GM04504 (cell line): ENCODE measurements at places on chromosomes 7 and 10.

DNA sequence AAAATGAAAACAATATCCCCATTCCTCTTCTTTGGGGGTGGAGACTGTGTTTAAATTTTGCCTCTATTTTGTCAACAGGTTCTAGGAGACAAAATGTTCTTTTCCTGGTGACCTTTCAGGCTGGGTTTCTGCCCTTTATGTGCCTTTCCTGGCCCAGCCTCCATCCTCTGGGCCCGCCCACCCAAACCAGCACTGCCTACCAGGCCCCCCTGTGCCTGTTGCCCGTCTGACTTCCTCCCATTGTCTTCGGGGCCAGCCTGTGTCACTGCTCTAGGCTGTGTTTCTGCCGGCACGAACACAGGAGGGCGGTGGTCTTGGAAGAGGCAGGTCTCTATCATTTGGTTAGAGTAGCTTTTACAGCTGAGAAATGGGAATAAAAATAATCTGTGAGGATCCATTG is 13.9 kb downstream of the TSPAN14 start:
- DNase-seq, result no peak

- no peak for DNase-seq
These were observed 61.8 kb downstream of the ADD3 start for GRCh38 chr10:110069502-110069982.

DNA sequence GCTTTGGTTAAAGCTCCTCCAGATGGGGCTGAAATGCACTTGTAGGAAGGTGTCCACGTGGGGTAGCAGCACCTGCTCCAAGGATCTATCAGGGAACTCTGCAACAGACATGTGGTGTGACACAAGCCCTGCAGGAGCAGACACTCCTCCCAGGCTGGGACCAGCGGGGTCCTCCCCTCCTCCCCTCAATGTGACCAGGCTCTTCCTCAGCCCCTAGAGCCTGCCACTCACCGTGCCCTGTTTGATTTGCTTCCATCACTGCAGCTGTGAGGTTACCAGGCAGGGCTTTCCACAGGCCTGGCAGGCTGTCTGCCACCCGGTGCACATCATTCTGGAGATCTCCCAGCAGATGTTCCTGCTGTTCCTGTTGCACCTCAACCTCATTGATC is 13.4 kb downstream of the MMRN2 start:
- DNase-seq, result no peak

GRCh38 chr7:132872034-132872433 is 209.9 kb downstream of the CHCHD3 start:
- DNase-seq, result no peak

GRCh38 chr7:139798221-139798620 is 20.4 kb upstream of the HIPK2 start:
- no peak for DNase-seq

GRCh38 chr10:28769091-28769604 is 91.8 kb downstream of the BAMBI start:
- no peak for DNase-seq
